ENCODE measurements at places on chromosomes 3 and 15.

GRCh38 chr3:130941793-130942192 lies 47.9 kb downstream of the ATP2C1 start:
- peaks cover 10% of the 10 kb centered on the region for H3K36me3 ChIP-seq
- no peaks in the 10 kb centered on the region for H3K4me1 ChIP-seq
- no peak overlapping the region for H3K27ac ChIP-seq
- DNase-seq, result no peak

DNA sequence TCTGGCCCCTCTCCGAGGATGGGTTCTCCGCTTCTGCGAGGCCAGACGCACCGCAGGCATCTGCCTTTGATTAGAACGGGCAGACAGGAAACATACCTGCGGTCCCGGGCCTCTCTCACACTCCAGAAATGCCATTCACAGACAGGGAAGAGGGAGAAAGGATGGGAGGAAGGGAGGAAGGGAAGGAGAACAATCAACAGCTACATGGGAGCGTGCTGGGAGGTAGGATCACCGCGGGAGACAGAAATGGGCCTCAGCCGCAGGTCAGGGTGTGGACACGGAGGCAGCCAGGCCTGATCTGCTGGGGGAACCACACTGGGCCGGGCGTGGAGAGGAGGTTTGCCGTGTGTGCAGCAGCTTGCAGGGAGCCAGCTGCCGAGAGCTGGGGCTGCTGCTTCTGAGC lies 90.7 kb upstream of the RGMA start:
- no peak overlapping the region for H3K27ac ChIP-seq
- no peak for DNase-seq
- no peaks in the 10 kb centered on the region for H3K36me3 ChIP-seq
- no peak overlapping the region for H3K4me3 ChIP-seq
- no peaks in the 10 kb centered on the region for H3K4me1 ChIP-seq

DNA sequence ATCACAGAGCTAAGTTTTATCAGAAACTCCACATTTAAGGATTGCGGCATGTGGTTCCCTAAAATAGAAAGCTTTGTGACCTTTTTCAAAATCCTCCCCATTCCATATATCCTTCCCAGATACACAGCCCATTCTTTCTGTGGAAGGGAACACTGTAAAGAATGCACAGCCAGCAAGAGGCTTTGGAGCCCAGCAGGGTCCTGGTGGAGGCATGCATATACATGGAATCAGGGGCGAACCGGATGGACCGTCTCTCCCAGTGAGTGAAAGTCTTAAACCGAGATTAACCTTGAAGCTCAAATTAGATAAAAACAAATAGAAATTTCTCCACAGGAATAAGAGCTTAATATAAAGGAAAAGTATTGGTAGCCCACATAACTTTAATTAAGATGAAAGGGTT lies 436.2 kb upstream of the MDFIC2 start:
- no peak overlapping the region for H3K4me3 ChIP-seq
- H3K27me3 ChIP-seq, result no peaks in the 10 kb centered on the region
- H3K4me1 ChIP-seq, result no peaks in the 10 kb centered on the region
- H3K27ac ChIP-seq, result no peak overlapping the region
- no peak for DNase-seq

DNA sequence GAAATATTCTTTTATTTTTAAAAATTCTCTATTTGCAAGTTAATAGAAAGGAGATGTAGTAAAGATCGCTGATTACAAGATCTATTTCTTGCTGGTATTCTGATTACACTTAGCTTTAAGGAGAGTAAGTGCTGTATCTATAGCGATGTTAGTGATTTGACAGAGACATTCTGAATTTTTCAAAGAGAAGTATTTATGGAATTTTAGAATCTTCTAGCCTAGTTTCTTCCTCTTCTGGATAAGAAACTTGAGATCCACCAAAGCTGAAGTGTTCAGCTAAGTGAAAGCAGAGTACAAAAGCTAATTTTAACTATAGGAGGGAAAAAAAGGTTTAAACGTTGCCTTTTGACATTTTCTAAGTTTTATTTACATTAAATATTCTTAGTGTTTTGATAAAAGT lies 72.1 kb upstream of the RARB start:
- H3K27ac ChIP-seq, result no peak overlapping the region
- no peaks in the 10 kb centered on the region for H3K27me3 ChIP-seq
- H3K4me3 ChIP-seq, result no peak overlapping the region
- no peaks in the 10 kb centered on the region for H3K36me3 ChIP-seq
- peaks cover 4% of the 10 kb centered on the region for H3K4me1 ChIP-seq
- no peak for DNase-seq

DNA sequence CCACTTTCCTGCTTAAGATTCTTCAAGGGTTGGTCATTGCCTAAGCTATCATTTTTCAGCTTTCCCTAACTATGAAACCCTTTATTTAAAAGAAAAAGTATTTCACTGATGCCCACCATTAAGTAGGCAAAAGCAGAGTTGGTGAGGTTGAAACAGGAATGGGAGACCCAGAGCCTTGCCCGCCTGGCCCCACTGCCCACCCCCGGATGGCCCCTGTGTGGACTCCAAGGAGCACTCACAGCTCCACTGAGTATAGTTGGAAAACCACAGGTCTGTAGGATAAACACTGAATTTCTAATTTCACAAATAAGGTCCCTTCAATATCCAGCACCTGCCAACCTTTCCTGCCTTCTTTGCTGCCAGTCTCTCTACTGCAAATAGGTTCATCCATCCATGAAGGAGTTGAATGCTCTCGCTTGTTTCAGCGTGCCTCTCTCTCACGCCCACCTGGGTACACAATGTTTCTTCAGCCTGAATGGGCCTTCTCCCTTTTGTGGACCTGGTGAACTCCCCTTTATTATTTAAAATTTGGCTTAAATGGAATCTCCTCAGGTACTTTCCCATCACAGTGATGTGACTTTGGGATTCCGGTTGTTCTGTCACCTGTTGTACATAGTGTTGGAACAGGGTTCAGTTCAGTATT lies 8.7 kb upstream of the ACAP2 start:
- H3K27ac ChIP-seq, result no peak overlapping the region
- no peaks in the 10 kb centered on the region for H3K36me3 ChIP-seq
- no peak overlapping the region for H3K4me3 ChIP-seq
- no peaks in the 10 kb centered on the region for H3K4me1 ChIP-seq
- peak; percentile 32 for DNase-seq

DNA sequence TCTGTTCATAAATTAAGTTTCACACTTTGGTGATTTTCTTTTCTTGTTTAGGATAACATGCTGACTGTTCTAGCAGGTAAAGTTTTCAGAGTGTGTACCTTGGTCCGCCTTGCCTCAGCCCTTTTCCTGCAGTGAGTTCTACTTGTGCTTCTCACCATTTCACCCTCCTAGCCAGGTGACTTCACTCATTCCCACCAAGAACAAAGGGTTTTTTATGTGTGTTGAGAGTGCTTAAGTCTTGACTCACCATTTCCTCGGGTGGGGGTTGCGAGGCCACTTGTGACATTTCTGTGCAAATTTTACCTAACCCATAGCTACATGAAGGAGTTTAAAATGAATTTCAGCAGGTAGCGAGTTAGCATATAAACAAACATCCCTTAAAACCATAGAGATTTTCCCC lies 81.4 kb downstream of the C3orf38 start:
- H3K27me3 ChIP-seq, result no peaks in the 10 kb centered on the region
- no peak overlapping the region for H3K27ac ChIP-seq
- DNase-seq, result no peak
